ENCODE measurements at places on chromosomes 5 and 9.

DNA sequence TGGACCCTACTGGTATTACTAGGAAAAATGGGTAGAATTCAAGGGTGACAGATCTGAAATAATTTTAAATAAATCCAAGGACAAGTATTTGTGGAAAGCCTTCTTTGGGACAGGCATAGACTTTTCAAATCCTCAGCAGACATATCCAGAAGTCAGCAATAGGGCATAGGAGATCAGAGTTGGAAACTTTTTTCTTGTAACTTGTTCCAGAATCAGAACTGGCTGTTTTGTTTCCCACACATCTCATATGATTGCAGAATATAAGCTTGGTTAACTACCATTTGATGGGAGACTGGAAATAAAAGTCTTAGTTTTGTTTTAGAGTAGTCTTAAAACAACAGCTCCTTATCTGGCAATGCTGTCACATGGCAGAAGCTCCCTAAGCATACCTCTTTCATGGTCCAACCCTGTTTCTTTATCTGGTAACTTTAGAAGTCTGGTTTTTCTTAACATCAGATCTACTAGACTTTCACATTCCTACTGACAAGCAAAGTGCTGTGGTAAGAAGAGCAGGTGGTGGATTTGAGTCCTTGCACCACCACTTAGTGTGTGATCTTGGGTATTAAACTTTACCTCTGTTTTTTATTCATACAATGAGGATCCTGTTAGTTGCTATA is 25.1 kb downstream of the XRCC4 start:
- DNase-seq = no peak

DNA sequence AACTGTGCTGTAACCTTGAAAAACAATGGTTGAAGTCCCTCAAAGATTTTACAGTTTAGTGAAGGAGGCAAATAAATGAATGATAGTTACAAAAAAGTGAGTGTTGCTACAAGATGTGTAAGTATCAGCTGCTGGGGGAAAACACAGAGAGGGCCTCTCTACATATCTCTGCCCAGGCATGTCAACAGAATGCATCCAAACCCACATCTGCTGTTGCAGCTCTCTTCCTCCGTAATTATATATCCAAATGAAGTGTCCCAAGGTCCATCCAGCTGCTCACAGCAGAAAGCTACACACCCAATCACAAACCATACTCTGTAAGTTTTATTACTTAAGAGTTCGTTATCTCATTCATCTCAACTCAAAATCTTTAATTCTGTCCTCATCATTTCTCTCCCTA is 584.6 kb downstream of the ANXA1 start:
- no peak for DNase-seq

- no peak for DNase-seq
Measured at GRCh38 chr5:16791036-16791705, 144.9 kb downstream of the MYO10 start.

DNA sequence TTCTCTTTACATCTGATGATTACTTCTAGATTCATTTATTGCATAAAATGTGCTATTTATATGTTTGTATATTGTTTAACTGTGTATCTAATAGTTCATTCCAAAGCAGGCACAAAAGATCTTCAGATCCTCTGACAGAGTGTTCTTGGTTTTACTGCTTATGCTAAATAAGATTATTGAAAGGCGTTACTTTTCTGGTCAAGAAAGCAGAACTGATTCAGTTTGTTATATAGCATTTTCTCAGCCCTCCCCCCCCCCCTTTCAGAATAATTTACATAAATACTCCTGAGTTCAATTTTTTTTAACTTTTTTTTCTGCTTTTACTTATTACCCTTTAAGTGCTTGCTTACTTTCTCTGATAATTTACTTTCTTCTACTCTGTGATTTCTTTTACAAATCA is 15.4 kb downstream of the CDC42SE2 start:
- DNase-seq = no peak

- DNase-seq = no peak
Measured at GRCh38 chr5:133932441-133933168, 35.8 kb downstream of the C5orf15 start.

DNA sequence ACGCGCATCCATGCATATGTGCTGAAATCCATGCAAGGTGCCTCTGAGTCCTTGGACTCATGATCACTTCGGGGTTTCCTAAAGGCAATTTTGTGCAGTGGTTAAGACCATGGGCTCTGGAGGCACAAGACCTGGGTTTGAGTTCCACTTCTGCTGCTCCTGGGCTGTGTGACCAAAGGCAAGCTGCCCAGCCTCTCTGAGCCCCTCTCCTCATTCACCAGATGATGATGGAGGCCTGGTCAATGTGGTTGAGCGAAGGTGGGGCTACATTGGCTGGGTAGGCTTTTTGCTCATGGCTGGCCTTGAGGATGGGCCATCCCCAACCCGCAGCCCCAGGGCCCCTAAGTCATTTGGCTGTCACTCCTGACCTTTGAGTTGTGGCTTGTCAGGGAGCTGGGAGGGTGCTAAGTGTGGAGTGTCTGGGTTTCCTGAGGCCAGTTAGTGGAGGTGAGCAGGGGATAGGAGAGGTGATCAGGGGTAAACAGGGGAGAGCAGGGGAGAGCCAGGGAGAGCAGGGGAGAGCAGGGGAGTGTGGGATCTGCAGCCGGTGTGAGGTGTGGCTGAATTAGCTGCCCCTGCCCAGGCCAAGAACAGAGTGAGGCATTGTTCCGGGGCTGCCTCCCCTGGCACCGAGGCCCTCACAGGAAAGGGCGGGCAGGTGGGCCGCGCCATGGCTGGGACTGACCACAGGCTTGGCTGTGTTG is 64.6 kb upstream of the SYNPO start:
- DNase-seq = no peak

- DNase-seq = no peak
Measured at GRCh38 chr9:135729480-135729879, 27.5 kb downstream of the KCNT1 start.

DNA sequence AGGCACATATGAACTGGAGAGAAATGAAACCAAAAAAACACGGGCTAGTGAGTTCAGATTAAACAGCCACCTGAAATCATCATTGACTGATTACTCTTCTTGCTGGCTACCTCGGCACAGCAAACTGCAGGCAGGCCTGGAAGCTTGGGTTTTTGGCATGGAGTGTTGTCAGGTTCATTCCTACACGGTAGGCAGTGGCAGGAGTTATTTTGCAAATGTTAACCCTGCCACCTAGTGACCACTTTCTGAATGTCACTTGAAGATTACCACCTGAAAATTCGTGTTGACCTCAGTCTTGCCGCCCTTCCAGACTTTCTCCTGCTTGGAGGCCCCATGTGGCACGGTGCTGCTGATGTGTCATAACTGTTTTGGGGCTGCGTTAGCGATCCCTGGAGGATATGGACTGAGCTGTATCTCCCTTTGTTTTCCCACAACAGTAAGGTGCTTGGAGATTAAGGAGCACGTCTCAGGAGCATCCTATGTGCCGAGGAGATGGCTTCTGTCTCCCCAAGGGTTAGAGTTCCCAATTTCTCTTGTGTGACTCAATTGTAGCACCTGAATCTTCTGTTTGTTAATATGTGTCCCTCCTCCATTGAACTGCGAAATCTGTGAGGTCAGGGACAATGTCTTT is 12.7 kb upstream of the CD180 start:
- DNase-seq = peak; percentile 27

GRCh38 chr5:68080282-68081050 is 135.1 kb upstream of the PIK3R1 start:
- DNase-seq = no peak

DNA sequence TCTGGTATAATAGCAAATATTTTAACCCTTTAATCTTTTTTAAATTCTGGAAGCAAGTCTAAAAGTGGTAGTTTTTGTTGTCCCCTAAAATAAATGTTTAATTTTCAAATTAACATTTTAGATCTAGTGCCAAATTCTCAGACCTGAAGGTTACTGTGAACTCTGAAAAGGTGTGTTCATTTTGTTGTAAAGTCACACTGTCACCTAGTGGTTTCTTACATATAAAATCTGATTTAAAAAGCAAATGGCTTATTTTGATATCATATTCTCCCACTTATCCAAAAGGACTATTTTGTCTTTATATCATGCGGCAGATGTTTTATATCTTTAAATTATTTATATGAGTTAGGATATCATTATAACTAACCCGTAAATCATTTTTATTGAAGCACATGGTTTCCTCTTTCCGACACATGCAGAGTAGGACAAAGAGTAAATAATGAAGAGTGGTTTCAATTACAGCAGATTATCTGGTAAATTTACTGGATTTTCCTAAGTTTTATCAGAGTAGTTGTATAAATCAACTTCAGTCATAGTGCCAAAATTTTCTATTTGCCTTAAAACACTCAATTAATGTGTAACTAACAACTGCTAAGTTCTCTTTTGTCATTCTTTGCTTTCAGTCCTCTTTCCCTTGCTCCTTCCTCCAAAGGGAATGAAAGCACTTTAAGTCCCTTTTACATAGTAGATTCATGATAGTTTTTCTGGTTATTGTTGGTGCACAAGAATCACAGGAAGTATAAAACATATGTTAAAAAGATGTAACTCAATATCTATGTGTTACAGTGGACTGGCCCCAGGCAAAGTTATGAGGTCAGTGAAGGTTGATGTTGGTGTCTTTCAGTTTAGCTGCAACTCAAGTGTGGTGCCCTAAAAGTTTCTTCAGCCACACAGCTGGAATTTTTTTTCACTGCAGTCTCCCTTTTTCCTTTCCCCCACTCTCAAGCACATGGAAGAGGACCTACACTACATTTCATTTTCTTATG is 189.6 kb downstream of the COX7C start:
- no peak for DNase-seq

GRCh38 chr9:117887941-117888340 is 183.7 kb downstream of the TLR4 start:
- DNase-seq = no peak
